HFFc6 (cell line): ENCODE measurements at places on chromosomes 16 and 17. TPM values are rescaled to one million over a fixed set of nuclear protein-coding genes. Genes with fewer than 3 reads are reported as not detected.

Gene ZFP3
- total RNA-seq = 0.03 to 0.19 TPM (median 0.05 TPM) in 3 replicates

GRCh38 chr16:1194665-1195392 is 30.2 kb downstream of the TPSG1 start:
- no peak for DNase-seq
- H3K4me3 ChIP-seq = no peak overlapping the region
- no peaks in the 10 kb centered on the region for H3K4me1 ChIP-seq
- H3K27me3 ChIP-seq = 0 out of 2 replicates have a peak, but pooled peaks cover 2% of the 10 kb centered on the region

- no peak overlapping the region for H3K4me3 ChIP-seq
- no peaks in the 10 kb centered on the region for H3K36me3 ChIP-seq
- no peak overlapping the region for H3K27ac ChIP-seq
These were observed 301.1 kb downstream of the IRF8 start for GRCh38 chr16:86199871-86200695.

Gene TMIGD1
- total RNA-seq = not detected in 3 replicates

GRCh38 chr16:64991001-64991400 is 130.9 kb downstream of the CDH11 start:
- no peak overlapping the region for H3K4me3 ChIP-seq
- no peak for DNase-seq
- peaks cover 2% of the 10 kb centered on the region; the same call in 1 of the 2 replicates for H3K27me3 ChIP-seq
- H3K27ac ChIP-seq = peak overlapping the region; percentile 23; the same call in 1 of the 2 replicates
- H3K36me3 ChIP-seq = peaks cover 85% of the 10 kb centered on the region

DNA sequence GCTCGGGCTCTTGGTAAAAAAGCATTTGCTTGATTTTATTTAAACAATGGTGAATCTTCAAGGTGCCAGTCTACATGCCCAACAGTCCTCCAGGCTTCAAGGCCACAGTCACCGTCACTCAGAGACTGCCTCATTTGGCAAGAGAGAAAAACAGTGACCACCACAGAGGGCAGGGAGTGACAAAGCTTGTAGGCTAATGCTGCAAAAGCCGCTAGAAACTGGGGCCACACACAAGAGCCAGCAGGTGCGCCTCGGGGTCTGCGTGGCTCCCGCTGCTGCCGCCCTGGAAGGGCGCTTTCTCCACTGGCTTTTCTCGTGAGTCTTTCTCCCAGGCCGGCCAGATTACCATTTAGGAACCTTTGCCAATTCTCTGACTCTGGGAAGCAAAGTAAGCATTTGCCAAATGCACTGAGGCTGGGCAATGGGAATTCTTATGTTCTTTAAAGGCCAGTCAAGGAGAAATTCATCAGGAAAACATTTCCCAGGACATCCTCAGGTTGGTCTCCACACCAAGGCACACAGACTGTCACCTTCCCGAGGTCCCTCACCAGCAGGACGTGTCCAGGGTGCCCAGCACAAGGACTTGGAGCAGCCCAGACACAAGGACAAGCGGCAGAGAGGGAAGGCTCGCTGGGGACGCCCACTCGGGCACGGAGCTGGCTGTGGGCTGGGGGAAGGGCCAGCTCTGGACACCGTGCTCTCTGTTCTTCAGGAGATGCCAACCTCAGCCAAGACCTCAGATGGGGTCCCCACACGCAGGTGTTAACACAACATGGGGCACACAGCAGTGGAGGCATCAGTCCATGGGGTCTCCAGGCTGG is 12.5 kb upstream of the C16orf95 start:
- H3K4me1 ChIP-seq = peaks cover 27% of the 10 kb centered on the region
- no peak overlapping the region for H3K27ac ChIP-seq
- no peak for DNase-seq
- H3K27me3 ChIP-seq = no peaks in the 10 kb centered on the region; the same call in 1 of the 2 replicates
- H3K4me3 ChIP-seq = no peak overlapping the region

Gene DNAAF8
- 1.5 to 2.9 TPM (median 2.2 TPM) in 3 replicates for total RNA-seq

Gene GRB7
- total RNA-seq = 0.18 TPM in 1 of 3 replicates, not detected in the others

Gene CPSF4L
- not detected in 3 replicates for total RNA-seq

DNA sequence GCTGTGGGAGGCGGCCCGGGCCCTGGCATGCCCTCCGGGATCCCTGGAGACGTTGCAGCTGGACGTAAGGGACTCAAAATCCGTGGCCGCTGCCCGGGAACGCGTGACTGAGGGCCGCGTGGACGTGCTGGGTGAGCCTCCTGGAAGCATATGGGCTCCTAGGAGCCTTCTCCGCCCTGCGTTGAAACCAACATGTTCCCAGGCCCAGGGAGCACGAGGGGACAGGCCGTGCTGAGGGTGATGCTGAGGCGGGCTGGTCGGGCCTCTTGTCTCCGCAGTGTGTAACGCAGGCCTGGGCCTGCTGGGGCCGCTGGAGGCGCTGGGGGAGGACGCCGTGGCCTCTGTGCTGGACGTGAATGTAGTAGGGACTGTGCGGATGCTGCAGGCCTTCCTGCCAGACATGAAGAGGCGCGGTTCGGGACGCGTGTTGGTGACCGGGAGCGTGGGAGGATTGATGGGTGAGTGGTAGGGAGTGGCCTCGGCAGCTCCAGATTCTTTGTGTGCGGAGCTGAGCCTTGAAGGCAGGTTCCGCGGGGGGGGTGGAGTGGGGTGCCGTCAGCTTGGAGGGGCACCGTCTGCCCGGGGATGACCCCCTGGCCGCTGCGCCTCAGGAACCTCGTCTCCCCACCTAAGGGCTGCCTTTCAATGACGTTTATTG is 567 bp downstream of the HSD17B1 start:
- H3K4me3 ChIP-seq = peak overlapping the region; percentile 91
- no peak for DNase-seq
- H3K27ac ChIP-seq = no peak overlapping the region
- H3K4me1 ChIP-seq = peaks cover 17% of the 10 kb centered on the region
- peaks cover 3% of the 10 kb centered on the region for H3K27me3 ChIP-seq
- no peaks in the 10 kb centered on the region for H3K36me3 ChIP-seq

Gene CCL14
- not detected in 3 replicates for total RNA-seq

Gene AIPL1
- not detected in 2 replicates for total RNA-seq

DNA sequence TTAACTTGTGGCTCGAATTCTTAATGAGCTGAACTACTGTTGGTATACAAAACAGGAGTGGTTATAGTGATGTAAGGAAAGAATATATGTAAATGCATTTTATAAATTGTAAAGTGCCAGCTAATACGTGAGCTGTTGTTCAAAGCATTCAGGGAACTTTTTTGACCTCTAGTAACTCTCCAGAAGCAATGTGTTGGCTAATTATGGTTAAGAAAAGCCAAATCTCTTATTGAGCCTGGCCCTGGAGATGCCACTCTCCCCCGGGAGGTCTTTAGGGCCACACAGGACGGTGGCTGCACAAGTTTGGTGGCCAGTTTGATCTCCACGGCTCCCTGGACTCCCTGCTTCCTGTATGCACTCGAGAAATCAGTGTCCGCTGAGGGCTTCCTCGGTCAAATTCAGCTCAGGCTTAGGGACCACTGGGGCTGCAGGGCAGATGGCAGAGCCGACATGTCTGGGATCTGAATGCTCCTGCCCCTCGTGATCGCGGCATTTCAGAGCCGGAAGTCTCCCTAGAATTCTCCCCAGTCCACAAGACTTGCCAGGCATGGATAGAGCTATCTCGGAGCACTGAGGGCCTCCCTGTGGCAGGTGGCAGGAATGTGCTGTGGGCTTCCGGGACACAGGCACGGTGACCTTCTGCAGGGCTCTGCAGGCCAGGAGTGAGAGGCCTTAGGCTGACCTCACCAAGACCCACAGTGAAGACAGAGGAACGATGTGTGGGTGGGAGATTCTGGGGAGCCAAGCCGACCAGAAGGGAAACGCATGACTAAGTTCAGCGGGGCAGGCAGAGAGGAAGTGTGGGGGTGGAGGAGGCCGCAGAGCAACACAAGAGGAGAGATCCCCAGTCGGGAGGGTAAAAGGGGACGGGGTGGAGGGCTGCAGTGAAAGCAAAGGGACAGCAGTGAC is 18.6 kb upstream of the PITPNM3 start:
- H3K4me1 ChIP-seq = peaks cover 32% of the 10 kb centered on the region
- H3K36me3 ChIP-seq = peaks cover 29% of the 10 kb centered on the region
- peak overlapping the region; percentile 62 for H3K4me3 ChIP-seq
- peak; percentile 71 for DNase-seq

GRCh38 chr16:54928016-54928356 is 2.7 kb upstream of the IRX5 start:
- peak overlapping the region; percentile 92 for H3K4me3 ChIP-seq
- H3K27me3 ChIP-seq = peaks cover 4% of the 10 kb centered on the region
- H3K36me3 ChIP-seq = peaks cover 10% of the 10 kb centered on the region
- peak; percentile 46 for DNase-seq
- H3K27ac ChIP-seq = peak overlapping the region; percentile 85

Gene OR2C1
- not detected in 2 replicates for total RNA-seq

Gene OR4D1
- not detected in 3 replicates for total RNA-seq

- H3K4me1 ChIP-seq = no peaks in the 10 kb centered on the region
- DNase-seq = no peak
- no peak overlapping the region for H3K27ac ChIP-seq
- no peaks in the 10 kb centered on the region for H3K36me3 ChIP-seq
- no peak overlapping the region for H3K4me3 ChIP-seq
These were observed 86.6 kb upstream of the NETO2 start for GRCh38 chr16:47230296-47230695.

DNA sequence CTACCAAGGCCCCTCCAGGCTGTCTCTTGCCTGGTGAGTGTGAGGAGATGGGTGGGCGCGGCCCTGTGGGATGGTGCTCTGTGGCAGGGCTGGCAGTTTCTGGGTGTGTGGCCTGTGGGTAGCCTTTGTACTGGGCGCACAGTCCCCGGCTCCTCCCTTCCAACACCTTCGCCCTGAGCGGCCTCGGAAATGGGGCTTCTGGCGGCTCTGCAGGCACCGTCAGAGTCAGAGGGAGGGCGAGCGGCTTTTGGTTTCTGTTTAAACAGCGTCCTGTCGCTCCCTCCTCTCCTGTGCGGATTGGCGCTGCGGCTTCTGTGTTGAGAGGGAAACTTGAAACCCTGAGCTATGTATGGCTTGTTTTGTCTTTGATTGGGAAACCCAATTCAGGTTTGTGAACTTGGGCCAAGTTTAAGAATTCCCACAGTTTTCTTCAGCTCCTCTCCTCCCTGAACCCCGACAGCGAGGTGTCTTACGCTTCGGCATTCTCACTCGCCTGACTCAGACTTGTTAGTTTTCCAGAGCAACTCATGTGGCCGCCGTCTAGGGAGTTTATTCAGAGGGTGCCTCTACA is 8.3 kb upstream of the ZNF750 start:
- H3K27ac ChIP-seq = no peak overlapping the region
- no peaks in the 10 kb centered on the region; the same call in 1 of the 2 replicates for H3K27me3 ChIP-seq
- no peak overlapping the region for H3K4me3 ChIP-seq
- peaks cover 11% of the 10 kb centered on the region for H3K36me3 ChIP-seq
- DNase-seq = no peak

Gene SDK2
- 0.03 TPM in 1 of 3 replicates, not detected in the others for total RNA-seq
